ENCODE measurements at places on chromosomes 3 and 15. TPM values are rescaled to one million over a fixed set of nuclear protein-coding genes. Genes with fewer than 3 reads are reported as not detected.

LRRC15 gene
- polyA plus RNA-seq: 0.18 TPM

PLA2G4B gene
- polyA plus RNA-seq: 7.8 TPM

DNA sequence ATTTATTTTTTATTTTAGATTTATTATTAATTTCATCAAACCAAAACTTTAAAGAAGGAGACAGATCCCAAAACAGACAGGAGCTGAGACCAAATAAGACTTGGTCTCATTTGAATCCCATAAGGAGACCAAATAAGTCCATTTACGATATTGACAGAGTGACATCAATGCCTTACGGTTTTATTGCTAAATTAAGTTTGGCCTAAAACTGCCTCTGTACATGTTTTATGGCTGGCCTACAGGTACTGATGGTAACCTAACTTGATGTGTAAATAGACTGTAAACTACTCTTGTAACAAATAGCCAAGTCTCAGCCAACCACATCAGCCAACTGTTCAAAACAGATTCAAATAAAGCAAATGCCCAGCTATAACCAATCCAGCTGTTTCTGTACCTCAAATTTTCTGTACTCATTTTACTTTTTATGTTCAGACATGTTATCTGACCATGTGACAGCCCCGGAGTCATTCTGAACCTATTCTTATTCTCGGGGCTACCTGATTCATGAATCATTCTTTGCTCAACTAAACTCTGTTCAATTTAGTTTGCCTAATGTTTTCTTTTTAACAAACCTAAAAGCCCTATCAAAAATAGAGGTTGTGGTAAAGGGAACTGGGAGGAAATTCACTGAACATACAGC is 89.4 kb upstream of the CDAN1 start:
- DNase-seq: no peak

GRCh38 chr3:50582083-50582482 is 12.8 kb downstream of the HEMK1 start:
- no peak for DNase-seq

Data from forelimb muscle (tissue), 1 donor.